Fibroblast of upper back skin (primary cell): ENCODE measurements at places on chromosomes 5 and 9.
A peak's percentile ranks its signal among the peaks of the same experiment; 100 is the strongest.

GRCh38 chr9:116951588-116952435, 264.7 kb downstream of the TRIM32 start:
- DNase-seq: peak; percentile 99

DNA sequence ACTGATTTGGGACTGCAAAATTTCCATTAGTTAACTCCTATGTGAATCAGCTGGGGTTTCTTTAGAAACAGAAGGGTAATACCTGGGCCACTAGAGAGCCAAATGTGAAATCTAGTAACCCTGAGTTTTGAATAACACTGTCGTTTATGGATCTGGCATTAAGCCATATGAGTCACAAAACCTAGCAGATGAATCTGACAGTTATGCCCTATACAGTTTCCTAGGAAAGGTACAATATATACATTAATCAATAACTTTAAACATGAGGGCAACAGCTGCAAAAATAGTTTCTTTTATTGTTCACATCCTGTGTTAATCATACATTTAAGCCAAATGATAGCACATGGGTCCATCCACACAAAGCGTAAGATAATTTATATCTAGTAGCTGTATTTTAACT, 56.9 kb downstream of the PAM start:
- peak; percentile 80 for DNase-seq

- no peak for DNase-seq
Measured at GRCh38 chr9:100027543-100027942, 71.3 kb downstream of the ERP44 start.

- no peak for DNase-seq
Measured at GRCh38 chr9:38138276-38138675, 69.2 kb upstream of the SHB start.

GRCh38 chr9:120366644-120367019, 213.3 kb downstream of the CDK5RAP2 start:
- peak; percentile 97 for DNase-seq
